Stimulated activated CD8-positive, alpha-beta memory T cell treated with anti-CD3 and anti-CD28 coated beads, Interleukin-4, amount 100 ng/mL, for 1 hour (primary cell): ENCODE measurements at places on chromosomes 3 and 15.

- DNase-seq = no peak
Measured at GRCh38 chr3:101722394-101723173, 1.8 kb upstream of the CEP97 start.

- no peak for DNase-seq
Measured at GRCh38 chr3:44892689-44893088, 18.3 kb downstream of the TGM4 start.

GRCh38 chr15:57782731-57783130, 76.2 kb downstream of the POLR2M start:
- DNase-seq = no peak

DNA sequence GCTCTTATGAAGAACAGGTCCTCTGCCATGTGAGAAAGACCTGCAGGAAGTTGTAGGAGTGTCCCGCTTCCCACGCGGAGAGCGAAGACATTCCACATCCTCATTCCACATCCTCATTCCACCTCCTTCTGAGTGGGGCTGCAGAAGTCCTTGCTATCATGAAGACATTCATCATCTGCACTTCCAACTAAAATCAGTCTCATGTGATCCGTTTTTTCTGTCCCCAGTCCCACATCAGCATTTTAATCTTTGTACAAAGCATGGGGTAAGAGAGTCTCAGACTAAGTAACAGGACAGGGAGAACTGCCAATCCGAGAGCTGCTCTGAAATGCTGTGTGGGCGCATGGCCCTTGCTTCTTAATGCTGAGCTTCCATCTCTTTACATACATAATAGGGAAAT, 227.2 kb downstream of the RSRC1 start:
- DNase-seq = no peak

- no peak for DNase-seq
Measured at GRCh38 chr15:52193791-52194190, 2.6 kb upstream of the GNB5 start.

DNA sequence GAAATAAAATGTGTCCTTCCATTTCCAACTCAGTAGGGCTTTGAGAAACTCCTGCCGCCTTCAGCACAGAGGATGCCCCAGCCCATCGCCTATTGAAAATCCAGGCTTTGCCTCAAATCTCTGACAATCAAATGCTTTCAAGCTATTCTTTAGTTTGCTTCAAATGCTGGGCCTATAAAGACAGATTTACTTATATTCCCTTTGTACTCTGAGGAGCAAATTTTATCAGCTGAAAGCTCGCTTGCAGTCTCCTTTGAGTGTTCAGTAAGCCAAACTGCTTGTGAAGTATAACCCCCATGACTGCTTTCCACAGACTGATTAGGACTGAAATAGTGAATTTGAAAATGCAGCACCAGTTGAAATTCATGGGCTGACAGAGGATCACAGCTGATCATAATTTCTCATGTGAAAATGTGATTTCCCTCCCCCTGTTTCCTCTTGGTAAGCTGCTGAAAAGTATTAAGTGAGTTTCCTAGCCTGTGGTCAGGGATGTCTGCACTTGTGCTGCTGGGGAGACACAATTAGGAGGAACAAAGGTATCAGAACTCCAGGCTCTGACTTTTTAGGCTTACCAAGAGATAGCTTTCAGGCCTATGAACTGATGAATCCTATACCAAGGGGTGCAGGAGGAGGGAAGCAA, 563.4 kb upstream of the TGFBR2 start:
- no peak for DNase-seq

- DNase-seq = no peak
Measured at GRCh38 chr15:50257924-50258323, 7.6 kb downstream of the HDC start.

GRCh38 chr3:196216089-196216564, at the start of gene SLC51A:
Gene SLC51A, plus strand, starts transcription at chr3:196216534. Its CDS starts 179 bp downstream, at chr3:196216713.
- DNase-seq = no peak
